ENCODE measurements at places on chromosomes 5 and 9. TPM values are rescaled to one million over a fixed set of nuclear protein-coding genes. Genes with fewer than 3 reads are reported as not detected.

GRCh38 chr5:179732918-179733771, 523 bp downstream of the MAML1 start:
- no peak for DNase-seq

- DNase-seq, result no peak
Measured at GRCh38 chr5:1806974-1807373, 5.8 kb downstream of the NDUFS6 start.

DNA sequence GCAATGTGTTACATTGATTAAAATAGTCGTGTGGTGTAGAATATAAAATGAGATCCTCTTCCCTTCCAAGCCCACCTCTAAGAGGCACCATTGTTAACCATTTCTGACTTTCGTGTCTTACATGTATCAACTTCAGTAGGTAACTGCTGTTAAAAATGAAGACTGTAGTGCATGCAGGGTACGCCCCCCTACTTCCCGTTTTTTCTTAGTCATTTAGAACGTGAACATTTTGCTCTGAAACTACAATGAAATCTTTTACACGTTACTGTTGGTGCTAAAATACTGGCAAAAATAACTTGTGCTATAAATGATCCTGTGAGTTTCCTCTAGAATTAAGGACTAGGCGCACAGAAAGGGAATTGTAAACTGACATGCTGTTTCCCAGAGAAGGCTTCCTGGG, 41.5 kb downstream of the WNK2 start:
- DNase-seq, result no peak

DNA sequence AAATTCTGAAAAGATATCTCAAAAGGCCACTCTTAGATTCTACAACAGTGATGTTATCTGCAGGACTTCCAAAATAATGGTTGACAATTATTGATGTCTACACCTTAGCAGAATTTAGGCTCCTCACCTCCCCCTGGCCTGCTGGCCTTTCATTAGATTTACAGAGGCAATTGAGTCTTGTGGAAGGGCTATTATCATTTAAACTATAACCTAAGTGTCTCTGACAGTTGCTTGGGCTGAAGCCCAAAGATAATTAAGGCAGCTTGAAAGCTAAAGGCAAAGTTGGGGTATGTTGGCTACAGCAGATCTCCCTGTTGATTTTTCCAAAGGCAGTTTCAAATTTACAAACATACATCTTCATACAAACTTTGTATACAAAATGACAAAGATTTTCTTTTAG, 912.3 kb downstream of the TAF11L14 start:
- no peak for DNase-seq

Gene NAIF1
- 16.3 TPM for total RNA-seq

- DNase-seq, result no peak
Measured at GRCh38 chr5:27041372-27041771, 3.0 kb upstream of the CDH9 start.

DNA sequence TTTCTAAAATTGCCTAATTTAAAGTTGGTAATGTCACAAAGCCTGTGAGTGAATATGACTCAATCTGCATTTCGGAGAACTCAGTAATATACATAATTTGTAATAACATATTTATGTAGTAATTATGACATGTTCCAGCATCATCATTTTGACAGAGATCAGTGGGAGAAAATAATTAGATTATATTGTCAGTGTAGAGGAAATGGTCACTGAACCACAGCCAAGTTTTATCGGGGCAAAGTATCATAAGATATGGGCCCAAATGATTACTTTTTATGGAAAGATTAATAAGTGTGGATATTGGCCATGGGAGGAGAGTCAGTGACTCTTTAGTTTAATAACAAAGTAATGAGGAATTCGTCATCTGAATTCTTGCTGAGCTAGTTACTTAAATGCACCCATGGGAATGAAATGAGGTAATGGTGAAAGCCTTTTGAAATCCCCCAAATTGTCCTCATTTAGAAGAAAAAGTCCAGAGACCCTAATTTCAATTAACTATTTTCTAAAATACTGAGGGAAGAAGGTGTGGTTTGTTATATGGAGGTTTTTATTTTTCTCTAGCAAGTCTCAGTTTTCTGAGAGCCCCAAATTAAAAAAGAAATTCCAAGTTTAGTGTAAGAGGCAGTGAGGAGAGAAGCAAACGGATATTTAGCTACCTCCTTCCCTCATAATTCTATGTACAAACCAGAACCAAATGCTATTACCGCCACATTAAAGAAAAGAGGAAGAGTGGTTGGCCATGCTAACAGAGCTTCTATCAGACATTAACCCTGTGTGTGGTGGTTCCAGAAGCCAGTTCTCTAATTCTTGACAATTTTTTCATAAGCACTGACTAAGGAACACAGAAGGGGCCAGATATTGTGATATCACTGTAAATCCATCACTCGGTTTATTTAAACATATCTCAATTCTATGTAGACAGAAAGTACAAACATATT, 37.7 kb upstream of the MRPS30 start:
- DNase-seq, result no peak
